ENCODE measurements at places on chromosomes 2 and 18. TPM values are rescaled to one million over a fixed set of nuclear protein-coding genes. Genes with fewer than 3 reads are reported as not detected.

GRCh38 chr2:73293534-73294171 lies at the start of gene EGR4:
Gene EGR4 (minus strand): TSS chr2:73293548. CDS start chr2:73293317, 231 bp downstream.
- H3K4me1 ChIP-seq: peaks cover 19% of the 10 kb centered on the region
- no peaks in the 10 kb centered on the region for H3K36me3 ChIP-seq
- no peak within 1 kb of the TSS for H3K27ac ChIP-seq
- H3K27me3 ChIP-seq: peaks cover 90% of the 10 kb centered on the region

CCDC68 gene
- total RNA-seq: 7.1 TPM

GRCh38 chr2:18927525-18928232 lies 338.3 kb upstream of the NT5C1B start:
- H3K4me3 ChIP-seq: no peak overlapping the region
- H3K36me3 ChIP-seq: no peaks in the 10 kb centered on the region
- no peaks in the 10 kb centered on the region for H3K27me3 ChIP-seq
- no peak for DNase-seq

DNA sequence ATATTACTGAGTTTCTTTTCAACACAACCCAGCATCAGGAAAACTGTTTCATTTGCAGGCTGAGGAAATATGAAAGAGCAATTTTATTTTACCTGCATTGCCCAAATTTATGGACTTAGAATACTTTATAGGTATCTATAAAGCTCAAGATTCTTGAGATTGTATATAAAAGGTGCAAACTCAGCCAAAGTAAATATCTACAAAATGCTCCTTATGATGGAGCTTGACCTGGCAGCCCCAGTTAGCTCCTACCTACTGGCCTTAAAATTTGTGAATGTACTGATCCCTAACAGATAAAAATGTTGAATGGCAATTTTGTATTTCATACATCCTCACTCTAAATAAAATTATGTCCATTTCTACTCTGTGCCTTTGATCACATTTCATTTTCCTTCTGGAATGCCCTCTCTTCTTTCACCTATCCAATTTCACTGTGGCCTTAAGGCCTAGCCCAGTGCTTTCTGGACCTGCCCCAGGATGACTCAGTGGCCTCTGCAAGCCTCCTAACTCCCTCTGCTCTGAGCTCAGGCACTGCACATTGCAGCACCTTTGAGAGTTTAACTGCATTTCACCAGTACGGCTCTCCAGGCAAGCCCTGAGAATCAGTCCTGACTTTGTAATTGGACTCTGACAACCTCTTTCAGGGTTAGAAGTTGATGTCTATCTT lies 125.9 kb downstream of the ANTXR1 start:
- H3K4me1 ChIP-seq: peaks cover 8% of the 10 kb centered on the region
- no peak overlapping the region for H3K27ac ChIP-seq
- no peaks in the 10 kb centered on the region for H3K36me3 ChIP-seq
- no peak for DNase-seq
- no peaks in the 10 kb centered on the region for H3K27me3 ChIP-seq
- H3K4me3 ChIP-seq: no peak overlapping the region

- H3K27me3 ChIP-seq: no peaks in the 10 kb centered on the region
- DNase-seq: no peak
- H3K27ac ChIP-seq: peak overlapping the region; percentile 48
Observed at GRCh38 chr2:15448250-15448839, 112.8 kb downstream of the NBAS start.

GRCh38 chr18:74215863-74216262 lies 67.5 kb downstream of the TIMM21 start:
- H3K27ac ChIP-seq: no peak overlapping the region
- H3K4me3 ChIP-seq: no peak overlapping the region
- H3K27me3 ChIP-seq: no peaks in the 10 kb centered on the region
- no peaks in the 10 kb centered on the region for H3K36me3 ChIP-seq
- no peaks in the 10 kb centered on the region for H3K4me1 ChIP-seq
- no peak for DNase-seq

DNA sequence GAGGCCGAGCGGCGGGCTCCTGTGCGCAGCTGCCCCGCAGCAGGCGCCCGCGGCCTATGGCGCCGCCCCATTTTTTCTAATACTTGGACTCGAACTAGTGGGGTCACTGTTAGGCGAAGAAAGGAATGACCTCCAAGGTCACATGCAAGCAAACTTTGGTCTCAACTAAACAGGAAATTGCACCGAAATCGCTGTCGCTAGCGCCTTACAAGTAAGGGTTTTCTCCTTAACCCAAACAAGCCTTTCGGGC lies 339 bp downstream of the ACAA2 start:
- no peaks in the 10 kb centered on the region for H3K27me3 ChIP-seq
- H3K4me3 ChIP-seq: peak overlapping the region; percentile 79
- H3K27ac ChIP-seq: peak overlapping the region; percentile 97
- peaks cover 21% of the 10 kb centered on the region for H3K4me1 ChIP-seq
